Retinal pigment epithelial cell (primary cell): ENCODE measurements at places on chromosomes 7 and 10.

DNA sequence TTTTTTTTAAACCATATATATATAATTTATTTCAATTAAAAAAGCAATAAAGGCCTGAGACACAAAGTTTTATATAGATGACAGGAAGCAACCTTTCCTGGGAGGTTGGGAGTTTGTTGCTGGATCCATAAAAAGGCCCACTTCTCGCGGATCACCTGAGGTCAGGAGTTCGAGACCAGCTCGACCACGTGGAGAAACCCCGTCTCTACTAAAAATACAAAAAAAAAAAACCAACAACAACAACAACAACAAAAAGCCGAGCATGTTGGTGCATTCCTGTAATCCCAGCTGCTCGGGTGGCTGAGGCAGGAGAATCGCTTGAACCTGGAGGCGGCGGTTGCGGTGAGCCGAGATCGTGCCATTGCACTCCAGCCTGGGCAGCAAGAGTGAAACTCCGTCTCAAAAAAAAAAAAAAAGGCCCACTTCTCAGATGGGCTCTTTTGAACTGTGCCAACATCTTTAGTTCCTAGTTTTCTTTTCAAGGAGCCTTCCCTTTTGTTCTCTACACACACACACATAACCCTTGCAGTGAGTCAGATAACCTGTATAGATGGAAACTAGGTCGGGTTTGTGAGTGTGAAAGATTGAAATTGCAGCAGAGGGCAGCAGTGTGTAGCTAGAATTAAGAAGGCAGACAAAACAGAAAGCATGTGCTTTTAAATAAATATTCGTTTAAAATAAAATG is 1.2 kb upstream of the SMNDC1 start:
- DNase-seq = peak; percentile 71

DNA sequence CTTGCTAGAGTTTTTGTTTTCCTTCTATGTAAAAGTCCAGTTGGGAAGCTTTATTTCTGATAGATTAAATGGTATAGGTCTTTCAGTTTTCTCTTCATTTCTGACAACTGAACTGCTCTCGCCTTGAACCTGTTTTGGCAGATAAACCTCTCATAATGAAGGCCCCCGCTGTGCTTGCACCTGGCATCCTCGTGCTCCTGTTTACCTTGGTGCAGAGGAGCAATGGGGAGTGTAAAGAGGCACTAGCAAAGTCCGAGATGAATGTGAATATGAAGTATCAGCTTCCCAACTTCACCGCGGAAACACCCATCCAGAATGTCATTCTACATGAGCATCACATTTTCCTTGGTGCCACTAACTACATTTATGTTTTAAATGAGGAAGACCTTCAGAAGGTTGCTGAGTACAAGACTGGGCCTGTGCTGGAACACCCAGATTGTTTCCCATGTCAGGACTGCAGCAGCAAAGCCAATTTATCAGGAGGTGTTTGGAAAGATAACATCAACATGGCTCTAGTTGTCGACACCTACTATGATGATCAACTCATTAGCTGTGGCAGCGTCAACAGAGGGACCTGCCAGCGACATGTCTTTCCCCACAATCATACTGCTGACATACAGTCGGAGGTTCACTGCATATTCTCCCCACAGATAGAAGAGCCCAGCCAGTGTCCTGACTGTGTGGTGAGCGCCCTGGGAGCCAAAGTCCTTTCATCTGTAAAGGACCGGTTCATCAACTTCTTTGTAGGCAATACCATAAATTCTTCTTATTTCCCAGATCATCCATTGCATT is 27.1 kb downstream of the MET start:
- DNase-seq = no peak

DNA sequence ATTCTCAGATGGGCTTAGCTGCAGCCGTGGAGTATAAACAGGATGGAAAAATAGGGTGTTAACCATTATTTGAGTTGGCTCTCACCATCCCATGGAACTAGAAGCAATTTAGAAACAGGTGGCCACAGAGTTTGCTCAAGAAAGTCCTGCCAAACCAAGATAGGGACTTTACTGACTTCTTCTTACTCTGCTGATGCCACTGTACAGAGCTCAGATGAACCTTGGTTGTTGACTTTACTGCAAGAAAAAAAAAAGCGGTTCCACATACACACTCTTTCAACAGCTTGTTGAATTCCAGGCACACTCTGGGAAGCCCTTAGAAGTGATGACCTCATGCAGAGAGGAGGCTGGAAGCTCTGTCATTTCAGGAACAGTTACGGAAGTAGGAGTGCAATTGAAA is 753.4 kb downstream of the NRG3 start:
- no peak for DNase-seq

DNA sequence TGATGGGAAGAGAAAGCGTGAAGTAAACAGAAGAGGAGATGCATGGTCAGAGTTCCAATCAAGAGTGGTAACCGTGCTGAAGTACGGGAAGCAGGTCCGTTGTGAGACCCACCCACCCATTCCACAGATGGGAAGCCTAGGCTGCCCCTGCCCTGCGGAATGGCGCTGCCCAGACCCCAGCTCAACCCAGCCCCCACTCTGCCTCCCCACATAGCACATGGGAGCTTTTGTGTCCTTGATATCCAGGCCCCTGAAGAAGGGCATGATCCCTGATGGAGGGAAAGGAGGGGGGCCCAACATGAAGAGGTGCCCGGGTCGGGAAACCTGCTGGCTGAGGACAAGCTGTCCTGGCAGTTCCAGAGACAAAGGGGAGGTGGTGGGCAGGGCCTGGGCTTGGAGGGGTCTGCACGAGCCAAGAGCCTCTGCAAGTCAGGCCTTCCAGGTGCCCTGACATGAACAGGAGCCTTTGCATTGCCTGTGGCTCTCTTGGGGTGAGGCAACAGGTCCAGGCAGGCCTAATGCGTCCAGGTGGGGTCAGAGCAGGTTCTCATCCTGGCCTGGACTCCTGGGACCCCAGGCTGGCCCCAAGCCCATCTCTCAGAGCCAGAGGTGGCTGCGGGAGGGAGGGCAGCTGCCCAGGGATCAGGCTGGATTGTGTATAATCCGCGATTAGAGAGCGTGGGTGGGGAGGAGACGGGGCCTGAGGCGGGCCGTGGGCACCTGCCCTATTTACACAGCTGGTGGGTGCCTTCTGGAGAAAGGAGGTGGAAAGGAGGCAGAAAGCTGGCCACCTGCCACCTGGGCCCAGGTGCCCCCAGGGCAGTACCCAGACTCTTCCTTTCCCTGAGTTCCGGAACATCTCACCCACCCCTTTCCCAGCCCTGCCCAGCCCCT is 23.5 kb downstream of the YKT6 start:
- no peak for DNase-seq

- DNase-seq = no peak
Measured at GRCh38 chr10:48192881-48193450, 81.5 kb downstream of the FRMPD2 start.

DNA sequence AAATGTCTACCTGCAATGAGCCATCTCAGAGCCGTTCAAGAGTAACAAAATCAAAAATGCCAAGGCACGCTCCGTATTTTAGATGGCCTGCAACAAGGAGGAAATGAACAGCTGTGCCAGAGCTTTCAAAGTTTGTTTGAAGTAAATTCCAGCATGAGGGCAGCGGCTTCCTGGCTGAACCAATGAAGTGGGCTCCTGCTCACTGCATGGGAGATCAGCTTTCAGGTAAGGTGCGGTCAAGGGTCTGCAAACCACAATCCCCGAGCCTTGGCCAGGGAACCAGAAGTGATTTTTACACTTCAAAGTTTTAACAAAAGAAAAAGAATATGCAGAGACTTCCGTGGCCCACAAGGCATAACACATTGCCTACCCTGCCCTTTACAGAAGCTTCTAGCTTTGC is 120.6 kb downstream of the DIP2C start:
- DNase-seq = no peak

DNA sequence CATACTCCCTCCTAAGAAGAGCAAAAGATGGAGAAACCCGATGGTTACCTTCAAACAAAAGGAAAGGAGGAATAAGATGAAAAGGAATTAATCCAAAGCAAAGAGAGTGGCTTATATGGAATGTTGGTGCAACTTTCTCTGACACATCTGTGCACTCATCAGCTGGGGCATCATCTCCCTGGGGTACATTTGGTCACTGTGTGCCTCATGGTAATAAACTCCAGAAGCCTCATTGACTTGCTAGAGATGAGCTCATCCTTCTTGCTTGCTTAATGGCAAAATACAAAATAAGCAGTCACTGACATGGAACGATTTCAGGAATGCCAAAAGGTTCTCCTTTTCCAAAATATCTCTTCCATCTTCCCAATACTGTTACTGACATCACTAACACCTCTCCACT is 22.5 kb downstream of the CAV1 start:
- DNase-seq = no peak

GRCh38 chr10:4352414-4352961 is 473.5 kb upstream of the AKR1E2 start:
- no peak for DNase-seq

DNA sequence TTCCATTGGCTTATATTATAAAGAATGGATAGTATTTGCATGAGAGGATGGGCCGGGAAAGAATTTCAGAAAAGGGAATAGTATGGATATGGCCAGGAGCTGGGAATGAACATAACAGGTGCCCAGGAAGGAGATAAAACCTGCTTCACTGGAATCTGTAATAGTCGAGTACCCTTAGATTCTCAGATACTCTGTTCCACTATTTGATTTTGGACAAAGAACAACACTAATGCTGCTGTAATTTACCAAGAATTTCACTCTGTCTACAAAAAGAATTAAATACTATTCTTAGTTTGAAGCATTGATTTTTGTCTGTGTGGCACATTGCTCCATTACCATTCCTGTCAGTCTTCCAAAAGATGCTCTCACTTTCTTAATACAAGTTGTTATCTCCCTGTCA is 718.2 kb upstream of the LRRN3 start:
- no peak for DNase-seq

DNA sequence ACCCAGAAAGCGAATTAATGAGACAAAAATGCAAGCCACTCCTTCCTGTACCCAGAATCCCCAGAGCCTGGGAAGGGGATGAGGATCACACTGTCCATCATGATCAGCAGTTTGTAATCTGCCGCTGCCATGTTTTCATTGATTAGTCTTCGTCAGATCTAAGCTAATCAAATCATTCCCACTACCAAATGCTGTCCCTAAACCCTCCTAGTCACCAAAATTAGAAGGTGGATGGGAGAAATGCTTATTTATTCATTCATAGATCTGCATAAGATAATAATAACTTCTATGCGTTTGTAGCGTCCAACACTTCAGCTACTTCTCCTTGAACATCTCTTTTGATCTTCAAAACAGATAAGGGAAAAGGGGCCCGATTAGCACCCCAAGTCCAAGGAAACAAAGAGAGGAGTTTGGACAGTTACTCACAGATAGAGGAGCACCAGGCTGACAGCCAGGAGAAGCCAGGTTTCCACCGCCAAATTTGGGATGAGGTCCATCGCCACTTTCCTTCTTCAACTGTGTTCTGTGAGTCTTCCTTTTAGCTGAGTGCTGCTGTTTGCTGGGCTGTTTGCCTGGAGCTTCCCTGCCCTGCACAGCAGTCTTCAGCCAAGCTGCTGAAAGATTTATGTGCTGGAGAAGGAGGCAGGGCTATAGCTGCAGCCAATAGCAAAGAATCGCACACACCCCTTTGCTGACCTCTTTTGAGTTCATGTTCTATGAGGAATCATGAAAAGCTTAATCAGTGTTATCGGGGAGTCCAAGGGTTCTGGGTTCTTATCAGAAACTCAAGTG is at the start of gene CYP3A5:
TSS of gene CYP3A5 (minus strand) at position 597 of the 792 bp plus-strand sequence. CDS start at position 497, 100 bp downstream.
- DNase-seq = no peak

- no peak for DNase-seq
Measured at GRCh38 chr10:131641231-131641630, 259.6 kb upstream of the PPP2R2D start.

DNA sequence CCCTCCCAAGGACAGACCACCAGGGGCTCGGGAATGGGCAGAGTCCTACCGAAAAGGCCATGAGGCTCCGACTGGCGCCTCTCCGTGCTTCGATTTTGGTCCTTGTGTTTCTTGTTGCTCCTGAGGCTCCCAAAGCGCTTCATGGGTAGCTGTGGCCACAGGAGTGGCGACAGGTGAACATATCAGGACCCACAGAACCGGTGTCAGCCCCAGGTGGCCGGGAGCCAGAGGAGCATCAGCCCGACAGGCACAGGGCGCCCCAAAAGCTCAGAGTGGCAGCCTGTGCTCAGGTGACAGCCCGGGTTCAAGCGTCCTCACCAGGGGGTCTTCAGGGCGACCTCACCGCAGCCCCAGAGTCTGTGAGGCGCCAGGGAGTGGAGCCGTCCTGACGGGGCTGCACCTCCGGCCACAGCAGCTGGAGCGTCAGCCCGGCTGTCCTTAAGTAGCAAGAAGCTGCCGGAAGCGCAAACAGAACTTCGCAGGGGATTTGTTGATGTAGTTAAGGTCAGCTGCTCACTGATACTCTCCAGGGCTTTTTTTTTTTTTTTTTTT is 141.0 kb downstream of the PRKAG2 start:
- DNase-seq = no peak

DNA sequence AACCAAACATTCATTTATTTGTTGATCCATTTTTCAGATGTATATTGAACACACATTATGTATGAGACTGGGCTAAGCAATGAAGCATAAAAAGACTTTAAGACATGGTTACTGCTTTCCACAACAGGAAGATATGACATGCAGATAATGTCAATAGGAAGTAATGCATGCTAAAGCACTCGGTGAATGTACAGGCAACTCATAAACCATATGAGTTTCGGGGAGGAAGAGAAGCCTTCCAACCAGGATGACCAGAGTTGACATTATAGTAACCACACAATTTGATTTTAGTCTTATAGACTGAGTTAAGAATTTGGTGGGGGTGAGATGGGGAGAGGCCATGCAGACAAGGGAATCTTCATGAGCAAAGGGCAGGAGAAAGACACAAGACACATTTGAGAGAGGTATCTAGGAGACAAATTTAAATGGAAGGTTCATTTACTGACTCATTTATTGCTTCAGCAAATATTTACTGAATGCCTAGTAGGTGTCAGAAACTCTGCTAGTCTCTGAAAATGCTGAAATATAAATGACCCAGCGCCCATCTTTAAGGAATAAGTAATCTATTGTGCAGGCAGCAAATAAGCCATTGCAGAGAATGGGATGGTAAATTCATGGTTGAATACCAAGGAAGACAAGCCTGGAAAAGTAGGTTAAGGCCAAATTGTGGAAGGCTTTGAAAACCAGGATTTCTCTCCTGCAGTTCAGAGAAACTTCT is 19.0 kb upstream of the SLK start:
- no peak for DNase-seq

- DNase-seq = peak; percentile 93
Measured at GRCh38 chr7:139526578-139527544, 3.4 kb downstream of the CLEC2L start.

DNA sequence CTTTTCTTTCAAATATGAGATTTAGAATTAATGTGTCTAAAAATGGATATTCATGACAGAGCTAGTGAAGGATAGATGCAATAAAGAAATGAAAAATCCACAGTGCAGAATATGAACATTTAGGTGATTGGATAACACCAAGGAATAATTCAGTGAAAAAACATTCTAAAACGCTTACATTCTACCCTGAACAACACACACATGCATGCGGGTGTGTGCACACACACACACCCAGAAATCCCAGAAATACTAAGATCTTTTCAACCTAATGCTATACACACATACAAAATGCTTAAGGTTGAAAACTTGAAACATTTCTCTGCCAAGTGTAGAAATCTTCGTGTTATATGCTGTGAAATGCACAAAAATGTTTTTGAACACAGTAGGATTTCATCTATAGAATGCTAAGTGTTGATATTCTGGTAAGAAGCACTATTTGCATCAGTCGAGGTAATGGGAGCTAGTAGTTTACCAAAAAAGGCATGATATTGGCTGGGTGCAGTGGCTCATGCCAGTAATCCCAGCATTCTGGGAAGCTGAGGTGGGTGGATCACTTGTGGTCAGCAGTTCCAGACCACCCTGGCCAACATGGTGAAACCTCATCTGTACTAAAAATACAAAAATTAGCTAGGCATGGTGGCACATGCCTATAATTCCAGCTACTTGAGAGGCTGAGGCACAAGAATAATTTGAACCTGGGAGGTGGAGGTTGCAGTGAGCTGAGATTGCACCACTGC is 600.6 kb downstream of the PHTF2 start:
- DNase-seq = no peak
